PC-3 (cell line): ENCODE measurements at places on chromosomes 3 and 15.

DNA sequence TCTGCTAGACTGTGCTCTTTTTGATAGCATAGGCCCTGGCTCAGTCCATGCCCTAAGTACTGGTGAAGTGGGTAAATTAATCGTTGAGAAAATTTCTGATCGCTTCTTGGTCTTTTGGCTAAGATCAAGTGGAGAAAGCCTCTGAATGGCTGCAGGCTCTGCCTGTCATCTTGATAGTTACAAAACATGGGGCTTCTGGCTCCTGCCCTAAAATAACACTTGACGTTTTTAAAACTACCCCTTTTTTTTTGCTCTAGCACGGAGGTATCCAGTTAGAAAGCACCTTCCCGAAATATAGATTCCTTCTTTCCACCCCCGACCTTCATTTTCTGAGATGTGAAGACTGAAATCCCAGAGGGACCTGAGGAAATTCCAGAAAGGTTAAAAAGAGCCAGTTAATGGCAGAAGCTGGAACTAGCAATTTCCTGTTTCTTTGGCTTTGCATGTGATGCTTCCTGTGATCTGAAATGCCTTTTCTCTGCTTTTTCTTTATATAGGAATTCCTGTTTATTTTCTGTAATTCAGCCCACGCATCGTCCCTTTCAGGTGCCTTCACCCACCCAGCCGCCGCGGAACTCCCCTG is 799 bp upstream of the C2CD4B start:
- DNase-seq: no peak

DNA sequence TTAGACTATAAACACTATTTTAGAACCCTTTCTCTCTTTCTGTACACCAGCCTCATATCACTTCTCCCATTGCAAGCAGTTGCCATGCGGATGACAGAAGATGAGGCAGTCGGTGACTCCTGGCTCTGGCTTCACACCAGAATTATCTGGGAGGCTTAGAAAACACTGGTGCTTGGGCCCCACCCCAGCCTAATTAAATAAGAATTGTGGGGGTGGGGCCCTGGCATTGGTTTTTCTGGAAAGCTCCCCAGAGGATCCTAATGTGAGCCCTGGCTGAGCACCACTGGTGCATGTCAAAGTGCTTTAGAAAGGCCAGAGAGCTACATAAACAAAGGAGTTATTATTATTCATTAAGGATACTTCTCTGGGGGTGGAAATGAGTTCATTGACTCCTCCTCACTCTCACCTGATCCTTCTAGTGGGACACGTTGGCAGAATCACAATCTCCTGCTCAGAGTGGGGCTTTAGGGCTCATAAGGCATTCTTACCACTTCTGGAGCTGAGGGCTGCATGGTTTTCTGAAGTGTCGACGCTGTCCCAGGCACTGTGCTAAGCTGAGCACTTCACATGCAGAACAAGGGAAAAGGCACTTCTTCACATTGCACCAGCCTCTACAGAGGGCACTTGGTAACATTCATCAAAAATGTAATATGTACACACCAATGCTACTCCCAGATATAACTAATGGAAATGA is 188.5 kb upstream of the TLE3 start:
- DNase-seq: no peak

- no peak for DNase-seq
These were observed 512.7 kb upstream of the CDIN1 start for GRCh38 chr15:36066757-36067156.

GRCh38 chr15:50764461-50765194 is 878 bp downstream of the SPPL2A start:
- peak; percentile 2 for DNase-seq

GRCh38 chr15:37253877-37254276 is 153.5 kb upstream of the MEIS2 start:
- DNase-seq: no peak

DNA sequence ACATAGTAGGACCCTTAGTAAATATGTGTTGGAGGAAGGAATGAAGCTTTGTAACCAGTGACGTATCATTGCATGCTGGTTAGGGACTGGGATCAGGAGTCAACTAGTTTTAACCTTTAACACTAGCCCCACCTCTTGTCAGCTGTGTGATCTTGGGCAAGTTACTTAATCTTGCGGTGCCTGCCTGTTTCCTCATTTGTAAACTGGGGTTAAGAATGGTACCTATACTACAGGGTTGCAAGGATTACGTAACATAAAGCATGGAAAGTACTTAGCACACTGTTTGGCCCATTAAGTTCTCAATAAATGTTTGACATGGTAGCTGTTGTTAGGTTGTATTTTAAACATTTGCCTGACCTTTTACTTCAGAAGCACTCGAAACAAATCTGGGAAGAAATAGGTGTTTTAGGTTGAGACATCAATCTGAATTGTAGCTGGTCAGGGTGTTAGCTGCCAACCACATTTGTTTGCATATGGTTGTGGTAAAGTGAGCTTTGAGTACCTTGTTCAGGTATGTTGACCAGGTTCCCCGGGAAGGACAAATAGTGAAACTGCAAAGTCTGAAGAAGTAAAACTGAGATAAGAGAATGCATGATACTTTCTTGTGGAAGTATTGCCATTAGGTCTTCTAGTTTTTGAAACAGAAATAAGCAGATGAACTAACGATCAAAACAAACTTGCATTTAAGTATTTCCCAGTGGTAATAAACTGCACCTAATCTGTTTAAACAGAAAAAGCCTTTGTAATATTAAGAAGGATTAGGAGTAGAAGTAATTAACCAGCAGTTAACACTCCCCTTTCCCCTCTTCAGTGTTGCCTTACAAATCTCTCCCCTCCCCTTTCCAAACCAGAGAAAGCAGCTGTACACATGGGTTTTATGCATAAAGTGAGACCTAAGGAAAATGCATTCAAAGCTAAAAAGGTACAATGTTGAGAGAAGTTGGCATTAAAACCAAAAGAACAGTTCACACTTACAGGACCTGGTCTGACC is 25.8 kb upstream of the SCAANT1 start:
- DNase-seq: peak; percentile 63
